ENCODE measurements at places on chromosomes 3 and 15.

GRCh38 chr3:85304360-85304964, 345.7 kb downstream of the CADM2 start:
- no peak for DNase-seq

- DNase-seq = no peak
Observed at GRCh38 chr3:58737644-58738043, 71.1 kb upstream of the FAM3D start.

GRCh38 chr3:29649815-29650547, 369.1 kb downstream of the RBMS3 start:
- no peak for DNase-seq

GRCh38 chr3:126358038-126358815, 1.0 kb upstream of the KLF15 start:
- no peak for DNase-seq

DNA sequence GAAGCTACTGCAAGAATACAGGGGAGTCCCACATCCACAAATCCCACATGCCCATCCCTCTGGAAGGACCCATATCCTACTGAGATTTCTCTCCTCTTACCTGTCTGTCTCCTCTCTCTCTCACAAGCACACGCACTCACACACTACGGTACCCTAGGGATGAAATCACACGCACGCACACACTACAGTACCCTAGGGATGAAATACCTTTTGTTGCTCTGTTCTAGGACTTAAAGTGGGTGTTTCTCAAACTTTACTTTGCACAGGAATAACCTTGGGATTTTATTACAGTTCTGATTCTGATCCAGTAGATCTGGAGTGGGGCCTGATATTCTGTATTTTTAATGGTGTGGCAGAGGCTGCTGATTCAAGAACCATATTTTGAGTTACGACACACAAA, 622.2 kb upstream of the ZNF385D start:
- no peak for DNase-seq

GRCh38 chr3:32334675-32335074, 57.0 kb upstream of the CMTM7 start:
- DNase-seq = no peak

GRCh38 chr15:41072013-41072412, 44.1 kb downstream of the INO80 start:
- no peak for DNase-seq

GRCh38 chr15:56351957-56352506, 13.2 kb upstream of the TEX9 start:
- DNase-seq = no peak

- no peak for DNase-seq
Observed at GRCh38 chr3:2784627-2785026, 325.5 kb downstream of the IL5RA start.

DNA sequence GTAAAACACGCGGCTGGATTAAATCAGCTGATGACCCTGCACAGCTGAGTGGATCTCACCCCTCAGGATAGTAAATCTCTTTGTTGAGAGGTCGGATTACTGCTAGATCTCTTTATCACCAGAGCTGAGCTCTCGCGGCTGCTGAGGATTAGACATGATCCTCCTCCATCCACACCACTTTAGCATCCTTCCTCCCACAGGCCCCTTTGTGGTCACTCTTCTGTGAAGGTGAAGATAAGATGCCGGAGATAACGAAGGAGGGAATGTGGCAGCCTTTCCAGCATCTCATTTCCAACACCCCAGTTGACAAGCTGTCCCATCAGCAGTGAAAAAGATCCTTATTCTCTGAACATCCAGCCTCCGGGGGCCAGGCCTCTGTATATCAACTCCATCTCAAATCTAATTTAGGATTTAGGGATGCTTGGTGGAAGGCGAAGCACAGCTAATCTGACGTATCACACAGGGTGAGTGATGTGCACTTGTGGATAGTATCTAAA, 47.5 kb upstream of the SELENOK start:
- no peak for DNase-seq

- DNase-seq = no peak
Observed at GRCh38 chr3:187919544-187919943, 174.3 kb upstream of the BCL6 start.

DNA sequence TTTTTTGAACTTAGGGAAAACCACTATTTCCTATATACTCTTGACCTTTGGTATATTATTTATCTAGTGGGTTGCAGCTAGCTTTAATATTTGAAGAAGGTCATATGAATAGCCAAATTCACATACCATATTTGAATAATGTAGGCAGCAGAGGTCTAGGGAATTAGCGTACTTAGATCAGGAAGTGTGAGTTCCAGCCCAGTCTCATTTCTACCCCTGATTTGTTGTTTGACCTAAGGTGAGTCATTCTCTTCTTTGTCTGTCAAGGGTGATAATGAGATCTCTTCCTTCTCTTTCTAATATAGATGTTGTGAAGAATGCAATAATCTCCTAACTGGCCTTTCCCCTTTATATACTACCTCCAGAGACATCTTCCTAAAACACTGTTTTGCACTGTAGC, 36.6 kb upstream of the ZPLD1 start:
- no peak for DNase-seq

GRCh38 chr3:39184081-39184967, 8.1 kb downstream of the XIRP1 start:
- DNase-seq = peak; percentile 52

DNA sequence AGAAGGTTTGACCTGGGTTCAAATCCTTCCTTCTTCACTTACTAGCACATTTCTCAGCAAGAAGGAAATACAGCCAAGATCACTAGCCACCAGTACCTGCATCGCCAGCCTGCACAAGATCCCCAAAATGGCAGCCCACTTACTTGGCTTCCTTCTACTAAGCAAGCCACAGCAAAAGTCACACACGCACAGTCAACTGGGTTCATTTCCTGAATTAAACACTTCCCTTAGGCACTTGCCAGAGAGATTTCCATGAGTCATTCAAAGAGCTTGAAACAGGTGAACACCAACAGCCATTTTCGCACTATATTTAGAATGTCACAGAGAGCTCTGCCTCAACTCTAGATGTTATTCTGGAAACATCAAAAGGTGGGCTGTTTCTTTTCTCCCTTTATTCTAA, 42.6 kb downstream of the MGLL start:
- DNase-seq = no peak

GRCh38 chr3:197501496-197501878, 54.3 kb downstream of the BDH1 start:
- no peak for DNase-seq

DNA sequence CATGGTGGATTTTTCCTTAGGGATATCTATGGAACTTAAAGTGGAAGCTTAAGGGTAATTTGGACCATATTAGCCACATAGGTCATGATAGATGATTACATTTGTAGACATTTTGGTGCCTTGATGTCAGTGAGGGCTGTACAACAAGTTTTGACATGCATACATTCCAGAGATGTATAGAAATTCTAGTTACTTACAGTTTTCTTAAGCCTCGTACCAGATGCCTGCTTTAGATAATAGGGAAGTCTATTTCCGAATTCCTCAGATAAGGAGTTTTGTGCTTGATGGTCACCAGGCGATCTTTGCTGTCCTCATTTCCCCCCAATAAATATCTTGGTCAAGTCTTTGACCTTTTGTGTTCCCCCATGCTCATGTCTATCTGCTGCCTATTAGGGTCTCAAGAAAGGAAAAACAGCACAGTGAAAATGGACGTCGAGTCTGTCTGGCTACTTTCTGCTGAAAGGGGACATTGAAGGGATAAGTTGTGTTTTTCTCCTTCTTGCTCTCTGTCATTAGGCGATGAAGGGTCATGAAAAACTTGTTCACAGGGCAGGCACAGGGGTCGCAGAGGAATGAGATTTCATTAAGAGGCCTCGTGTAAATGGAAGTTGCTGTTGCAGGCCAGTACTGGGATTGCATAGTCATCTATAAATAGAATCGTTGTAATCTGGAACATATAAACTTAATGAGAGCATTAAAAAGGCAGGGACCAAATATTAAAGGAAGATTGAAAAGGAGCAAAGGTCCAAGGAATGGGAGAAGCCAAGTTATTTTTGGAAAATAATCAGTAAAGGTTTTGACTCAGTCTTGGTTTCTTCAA, 20.0 kb upstream of the SENP7 start:
- no peak for DNase-seq

DNA sequence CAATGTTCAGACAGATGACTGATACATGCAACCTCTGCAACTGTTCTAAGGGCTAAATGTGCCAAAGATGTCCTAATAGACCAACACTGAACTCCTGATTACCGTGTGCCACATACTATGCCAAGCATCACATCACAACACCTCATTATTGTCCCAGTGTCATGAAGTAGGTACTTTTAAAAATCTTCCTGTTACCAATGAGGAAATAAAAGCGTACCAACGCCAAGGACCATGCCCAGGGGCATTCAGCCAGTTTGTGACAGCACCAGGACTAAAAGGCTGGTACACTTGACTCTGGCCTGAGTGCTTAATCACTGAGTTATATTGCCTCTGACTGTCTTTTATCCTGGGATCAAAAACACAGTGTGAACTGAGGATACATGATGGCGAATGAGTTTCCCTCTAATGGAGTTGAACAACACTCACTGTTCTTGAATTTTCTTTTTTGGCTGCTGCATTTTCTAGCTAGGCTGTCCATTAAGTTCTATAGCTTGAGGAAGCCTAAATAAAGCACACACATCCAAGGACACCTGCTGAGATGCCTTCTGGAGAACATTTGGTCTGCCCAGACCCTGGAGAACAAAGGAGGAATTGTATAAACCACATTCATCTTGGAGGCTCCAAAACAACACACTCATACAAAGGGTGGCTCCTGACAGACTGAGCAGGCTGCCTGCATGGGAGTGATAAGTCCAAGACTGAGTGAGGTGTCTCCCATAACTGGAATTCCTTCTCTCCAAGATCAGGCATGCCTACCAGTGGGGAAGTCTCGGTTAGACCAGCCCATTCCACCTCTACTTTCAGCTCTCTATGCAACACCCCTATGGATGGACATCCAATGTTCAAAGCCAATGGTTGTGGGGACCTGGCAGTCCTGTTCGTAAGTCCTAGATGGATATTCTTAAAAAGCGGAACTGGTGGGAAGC, 126.7 kb upstream of the PRICKLE2 start:
- no peak for DNase-seq

GRCh38 chr3:140706360-140706759, 28.5 kb downstream of the TRIM42 start:
- DNase-seq = no peak

- DNase-seq = no peak
Observed at GRCh38 chr3:69986419-69986818, 13.1 kb upstream of the SAMMSON start.

GRCh38 chr3:197599089-197599765, 43.5 kb upstream of the BDH1 start:
- peak; percentile 88 for DNase-seq

DNA sequence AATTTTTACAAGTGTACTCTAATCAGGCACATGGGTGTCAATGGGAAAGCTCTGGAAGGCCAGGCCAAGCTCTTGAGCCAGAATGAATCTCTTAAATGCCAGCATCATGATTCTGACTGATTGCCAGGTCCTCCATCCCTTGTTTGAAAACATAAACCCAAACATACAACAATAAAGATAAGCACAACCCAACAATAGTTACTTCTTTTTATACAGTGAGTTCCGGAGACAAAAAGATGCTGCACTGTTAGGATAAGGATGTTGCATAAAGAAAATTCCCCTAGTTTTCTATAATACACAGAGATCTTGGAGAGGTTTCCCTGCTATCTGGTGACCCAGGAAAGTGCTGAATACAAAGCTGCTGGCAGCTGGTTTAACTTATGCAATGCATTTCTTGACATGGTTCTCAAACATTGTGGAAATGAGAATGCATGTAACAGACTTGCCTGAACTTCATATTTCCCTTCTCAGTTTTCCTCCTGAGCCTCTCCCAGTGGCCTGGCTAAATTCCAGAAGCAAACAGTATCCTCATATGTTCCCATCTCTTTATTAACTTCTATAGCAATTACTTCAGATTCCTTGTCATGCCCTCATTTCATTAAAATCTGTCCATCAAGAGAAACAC, 180.1 kb upstream of the PRICKLE2 start:
- no peak for DNase-seq

DNA sequence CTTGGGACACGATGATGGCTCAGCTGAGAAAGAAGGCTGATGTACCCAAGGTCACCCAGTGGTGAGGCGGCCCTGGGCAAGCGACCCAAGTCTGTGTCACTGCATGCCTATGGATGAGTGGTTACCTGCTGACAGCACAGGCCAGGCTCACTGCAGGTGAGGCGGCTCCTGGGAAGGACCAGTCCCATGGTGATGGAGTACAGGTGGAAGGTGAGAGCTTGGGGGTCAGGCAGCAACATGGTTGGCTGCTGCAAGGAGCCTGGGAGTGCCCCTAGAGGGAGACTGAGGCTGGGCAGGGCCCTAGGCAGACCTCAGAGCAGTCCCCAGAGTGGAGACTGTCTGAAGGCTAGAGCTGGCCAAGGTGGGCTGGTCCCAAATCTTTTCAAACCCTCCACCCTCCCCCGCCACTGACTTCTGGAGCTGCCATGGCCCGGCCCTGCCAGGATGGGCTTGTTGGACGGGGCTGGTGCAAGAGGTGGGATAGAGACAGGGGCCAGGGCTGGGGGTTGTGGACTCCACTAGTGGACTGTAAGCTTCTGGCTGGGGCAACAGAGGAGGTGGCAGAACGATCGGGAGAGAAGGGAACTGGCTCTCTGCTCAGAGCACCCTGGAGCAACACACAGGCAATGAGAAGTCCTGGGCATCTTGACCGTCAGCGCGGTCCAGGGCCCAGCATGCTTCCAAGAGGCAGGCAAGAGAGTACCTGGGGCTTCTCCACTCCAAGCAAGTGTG, 72.5 kb upstream of the SLC6A11 start:
- peak; percentile 40 for DNase-seq

- no peak for DNase-seq
Observed at GRCh38 chr3:152309031-152309430, 40.3 kb downstream of the MBNL1 start.

- no peak for DNase-seq
Observed at GRCh38 chr15:94412979-94413746, 181.8 kb downstream of the MCTP2 start.

GRCh38 chr15:43086551-43086950, 19.3 kb downstream of the UBR1 start:
- no peak for DNase-seq

- DNase-seq = no peak
Observed at GRCh38 chr15:68614286-68615035, 35.7 kb downstream of the CORO2B start.

DNA sequence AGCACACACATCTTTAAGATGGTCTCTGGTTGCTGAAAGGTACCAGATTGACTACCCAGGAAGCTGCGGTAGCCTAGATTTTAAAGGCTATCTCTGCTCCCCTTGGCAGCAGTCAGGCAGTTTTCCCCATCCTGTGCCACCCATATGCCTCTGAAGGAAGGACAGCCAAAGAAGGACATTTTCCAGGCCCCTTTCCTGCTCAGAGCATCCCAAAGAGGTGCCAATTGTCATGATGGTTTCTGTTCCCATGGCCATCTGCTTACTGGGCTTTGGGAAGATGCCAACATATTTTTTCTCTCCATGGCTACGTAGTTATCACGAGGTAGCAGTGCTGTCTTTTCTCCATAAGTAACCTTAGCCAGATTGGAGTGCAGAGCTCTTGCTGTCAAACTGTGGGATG, 39.7 kb downstream of the UNC13C start:
- DNase-seq = no peak

DNA sequence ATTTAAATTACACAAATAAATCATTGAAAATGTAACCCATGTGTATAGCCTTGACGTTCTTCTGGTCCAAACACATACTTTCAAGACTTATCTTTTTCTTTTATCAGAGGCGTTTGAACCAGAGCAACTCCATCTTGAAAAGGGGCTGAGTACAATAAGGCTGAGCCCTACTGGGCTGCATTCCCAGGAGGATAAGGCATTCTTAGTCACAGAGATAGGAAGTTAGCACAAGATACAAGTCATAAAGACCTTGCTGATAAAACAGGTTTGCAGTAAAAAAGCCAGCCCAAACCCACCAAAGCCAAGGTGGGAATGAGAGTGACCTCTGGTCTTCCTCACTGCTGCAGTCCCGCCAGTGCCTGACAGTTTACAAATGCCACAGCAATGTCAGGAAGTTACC, 101.0 kb upstream of the IGSF10 start:
- no peak for DNase-seq
